Motor neuron (in vitro differentiated cells): ENCODE measurements at places on chromosomes 11 and 22.

GRCh38 chr11:74019104-74019738 is 10.3 kb upstream of the UCP3 start:
- no peak for ATAC-seq

- no peak for ATAC-seq
Observed at GRCh38 chr11:11605181-11605580, 16.6 kb downstream of the GALNT18 start.

DNA sequence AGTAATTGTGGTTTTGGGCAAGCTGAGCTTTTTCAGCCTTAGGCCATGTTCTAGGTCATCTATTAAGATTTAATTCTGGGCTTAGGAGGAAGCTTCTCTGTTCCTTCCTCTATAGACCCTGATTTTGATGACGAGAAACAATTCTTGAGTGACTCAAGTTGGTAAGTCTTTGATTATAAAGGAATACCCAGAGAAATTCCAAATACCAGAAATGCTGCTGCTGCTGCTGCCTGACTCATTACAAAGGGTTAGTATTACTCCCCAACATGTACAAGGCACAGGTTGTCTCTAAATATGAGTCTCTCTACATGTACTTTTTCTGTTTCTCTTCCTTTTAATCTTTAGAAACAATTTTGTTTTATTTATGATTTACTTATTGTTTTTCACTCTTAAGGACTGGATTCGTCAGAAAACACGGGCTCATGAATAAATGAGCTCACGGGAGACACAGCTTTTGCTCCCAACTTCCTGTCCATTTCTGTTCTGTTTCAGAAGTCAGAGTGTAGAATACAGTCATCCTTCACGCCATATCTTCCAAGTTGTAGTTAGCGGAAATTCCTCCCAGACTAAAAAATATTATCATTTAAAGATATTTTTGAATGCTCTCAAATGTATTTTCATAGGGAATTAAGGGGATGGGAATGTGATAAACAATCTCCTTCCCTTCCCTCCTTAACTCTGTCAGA is 31.8 kb upstream of the RBMXL2 start:
- no peak for ATAC-seq

GRCh38 chr11:62020661-62021060 is 53.2 kb upstream of the FTH1 start:
- ATAC-seq: no peak

DNA sequence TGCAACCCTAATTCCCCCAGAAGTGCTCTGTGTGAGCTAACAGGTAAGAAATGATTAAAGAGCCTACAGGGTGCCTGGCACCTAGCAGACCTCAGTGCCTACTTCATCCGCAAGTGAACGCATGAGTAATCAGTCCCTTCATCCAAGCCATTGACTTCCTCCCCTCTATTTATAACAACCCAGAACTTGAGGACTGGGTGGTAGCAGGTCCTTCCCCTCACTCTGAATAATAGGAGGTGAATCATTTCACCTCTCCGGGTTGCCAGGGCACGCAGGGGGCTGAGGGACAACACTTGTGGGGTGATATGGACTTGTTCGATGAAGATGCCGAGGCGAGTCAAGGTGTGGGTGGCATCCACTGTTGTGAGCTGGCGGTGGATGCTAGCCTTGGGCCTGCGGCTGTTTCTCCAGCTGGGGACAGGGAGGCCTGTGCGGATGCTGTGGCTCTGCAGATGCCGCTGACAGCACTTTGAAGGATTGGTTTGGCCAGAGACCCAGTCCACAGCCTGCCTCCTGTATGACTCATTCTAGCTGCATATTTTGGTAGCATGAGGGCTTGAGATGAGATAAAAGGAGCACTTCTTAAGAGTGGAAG is 11.7 kb upstream of the SORL1-AS1 start:
- ATAC-seq: peak; percentile 81

- ATAC-seq: peak; percentile 19
Observed at GRCh38 chr11:35717043-35717442, 54.5 kb downstream of the TRIM44 start.

- ATAC-seq: no peak
Observed at GRCh38 chr11:116072133-116072532, 567.9 kb upstream of the CADM1 start.

DNA sequence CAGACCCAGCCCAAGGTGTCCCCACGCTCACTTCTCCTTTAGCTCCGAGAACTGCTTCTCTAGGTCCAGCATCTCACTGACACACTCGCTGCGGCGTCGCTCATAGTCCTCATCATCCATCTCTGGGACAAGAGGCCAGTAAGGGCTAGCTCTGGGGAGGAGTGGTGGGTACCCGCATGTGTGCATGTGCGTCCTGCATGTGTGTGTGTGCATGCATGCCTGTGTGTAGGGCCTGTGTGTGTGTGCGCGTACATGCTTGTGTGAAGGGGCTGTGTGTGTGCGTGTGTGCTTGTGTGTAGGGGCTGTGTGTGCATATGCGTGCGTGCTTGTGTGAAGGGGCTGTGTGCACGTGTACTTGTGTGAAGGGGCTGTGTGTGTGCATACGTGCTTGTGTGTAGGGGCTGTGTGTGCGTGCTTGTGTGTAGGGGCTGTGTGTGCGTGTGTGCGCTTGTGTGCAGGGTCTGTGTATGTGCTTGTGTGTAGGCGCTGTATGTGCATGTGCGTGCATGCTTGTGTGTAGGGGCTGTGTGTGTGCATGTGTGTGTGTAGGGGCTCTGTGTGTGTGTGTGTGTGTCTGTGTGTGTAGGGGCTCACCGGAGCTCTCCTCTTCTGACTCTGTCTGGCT is 3.3 kb downstream of the BRMS1 start:
- no peak for ATAC-seq

DNA sequence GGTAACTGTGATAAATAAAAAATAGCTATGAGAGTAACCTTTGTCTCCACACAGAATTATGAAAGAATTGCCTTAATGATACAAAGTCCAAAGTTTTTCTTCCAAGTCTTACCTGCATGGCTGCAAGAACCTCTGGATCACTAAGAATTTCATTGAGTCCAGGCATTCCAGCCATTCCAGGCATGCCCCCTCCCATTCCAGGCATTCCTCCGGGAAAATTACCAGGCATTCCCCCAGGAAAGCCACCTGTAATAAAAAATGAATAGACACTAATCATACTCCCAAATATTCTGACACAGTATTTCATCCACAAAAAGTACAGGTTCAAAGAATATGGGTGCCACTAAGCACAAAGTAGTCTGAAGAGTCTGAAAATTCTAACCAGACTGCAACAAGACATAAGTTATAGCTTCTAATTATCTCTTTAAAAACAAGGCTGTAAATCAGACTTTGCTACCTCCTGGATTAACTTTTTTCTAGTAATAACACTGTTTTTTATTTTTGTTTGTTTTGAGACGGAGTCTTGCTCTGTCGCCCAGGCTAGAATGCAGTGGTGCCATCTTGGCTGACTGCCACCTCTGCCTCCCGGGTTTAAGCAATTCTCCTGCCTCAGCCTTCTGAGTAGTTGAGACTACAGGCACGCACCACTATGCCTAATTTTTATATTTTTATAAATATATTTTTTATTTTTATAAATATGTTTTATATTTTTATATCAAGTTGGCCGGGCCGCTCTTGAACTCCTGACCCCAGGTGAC is 8.0 kb upstream of the SLC25A17 start:
- no peak for ATAC-seq

- peak; percentile 57 for ATAC-seq
Observed at GRCh38 chr11:43574949-43575912, 105.3 kb upstream of the HSD17B12 start.

DNA sequence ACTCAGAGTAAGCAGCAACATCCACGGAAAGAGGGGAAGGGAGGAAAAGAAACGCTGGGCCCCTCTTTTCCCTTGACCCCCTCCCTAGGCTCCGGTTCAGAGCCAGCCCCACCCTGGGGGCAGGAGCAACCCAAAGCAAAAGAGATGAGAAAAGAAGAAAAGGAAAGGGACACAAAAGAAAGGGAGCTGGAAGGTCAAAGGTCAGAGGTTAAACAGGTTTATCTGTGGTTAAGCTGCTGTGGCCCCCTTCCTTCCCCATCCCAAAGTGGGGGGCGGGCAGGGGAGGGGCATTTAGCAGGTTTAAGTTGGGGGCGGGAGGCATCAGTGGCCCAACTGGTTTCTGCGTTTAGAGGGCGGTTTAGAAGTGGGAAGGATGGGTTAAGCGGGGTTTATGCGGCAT is 35.6 kb downstream of the SLC22A12 start:
- no peak for ATAC-seq

GRCh38 chr11:85725510-85726258 is 39.7 kb upstream of the CCDC89 start:
- no peak for ATAC-seq

DNA sequence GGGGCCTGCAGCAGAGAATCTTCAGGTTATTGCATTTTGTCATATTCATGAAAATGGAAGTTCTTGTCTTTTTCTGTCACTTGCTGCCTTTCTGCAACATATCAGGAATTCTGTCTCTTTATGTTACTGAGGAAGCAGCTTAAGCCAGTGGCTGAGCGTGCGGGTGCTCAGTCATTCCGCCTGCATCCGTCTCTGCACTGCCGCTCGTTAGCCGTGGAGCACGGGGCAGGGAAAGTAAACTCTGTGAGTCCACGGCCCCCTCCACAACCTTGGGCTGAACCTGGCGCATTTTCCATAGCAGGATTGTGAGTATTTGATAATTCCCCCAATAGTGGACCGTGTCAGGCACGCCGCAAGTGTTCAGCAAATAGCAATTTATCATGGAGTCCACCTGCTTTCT is 1007.7 kb downstream of the BRD1 start:
- no peak for ATAC-seq

DNA sequence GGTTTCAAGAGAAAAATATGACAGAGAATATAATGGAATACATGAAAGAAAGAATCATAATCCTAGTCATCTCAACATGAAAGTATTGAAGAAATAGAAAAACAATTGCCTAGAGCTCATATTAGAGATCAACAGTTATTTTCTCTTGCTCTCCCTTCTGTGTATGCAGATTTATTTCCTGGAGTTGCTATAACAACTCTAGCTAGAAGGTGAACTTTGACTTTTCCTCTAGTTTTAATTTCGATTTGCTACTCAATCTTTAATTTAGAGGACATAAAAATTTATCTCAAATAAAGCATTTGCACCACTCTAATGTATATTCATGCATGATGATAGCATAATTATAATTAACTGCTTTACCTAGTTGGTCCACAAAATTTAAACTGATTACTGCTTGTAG is 84.6 kb upstream of the PICALM start:
- ATAC-seq: no peak

- ATAC-seq: peak; percentile 71
Observed at GRCh38 chr11:125257190-125257579, 92.6 kb downstream of the PKNOX2 start.

DNA sequence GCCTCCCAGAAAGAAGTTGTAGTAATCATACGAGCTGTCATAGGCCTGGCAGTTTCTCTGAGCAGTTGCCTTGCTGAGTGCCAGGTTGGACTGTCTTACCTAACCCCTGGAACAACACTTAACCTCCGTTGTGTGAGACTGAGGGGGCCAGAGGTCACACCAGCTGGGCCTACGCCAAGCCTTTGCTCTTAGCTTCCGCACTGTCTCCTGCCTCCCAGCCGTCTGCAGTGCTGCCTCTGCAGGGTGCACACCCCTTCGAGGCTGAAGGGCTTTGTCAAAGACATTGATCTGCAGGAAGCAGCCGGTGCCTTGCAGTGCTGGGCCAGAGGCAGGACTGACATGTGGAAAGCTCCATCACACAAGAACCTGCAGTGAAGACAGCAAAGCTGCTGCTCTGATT is 16.7 kb downstream of the TAB1 start:
- no peak for ATAC-seq

DNA sequence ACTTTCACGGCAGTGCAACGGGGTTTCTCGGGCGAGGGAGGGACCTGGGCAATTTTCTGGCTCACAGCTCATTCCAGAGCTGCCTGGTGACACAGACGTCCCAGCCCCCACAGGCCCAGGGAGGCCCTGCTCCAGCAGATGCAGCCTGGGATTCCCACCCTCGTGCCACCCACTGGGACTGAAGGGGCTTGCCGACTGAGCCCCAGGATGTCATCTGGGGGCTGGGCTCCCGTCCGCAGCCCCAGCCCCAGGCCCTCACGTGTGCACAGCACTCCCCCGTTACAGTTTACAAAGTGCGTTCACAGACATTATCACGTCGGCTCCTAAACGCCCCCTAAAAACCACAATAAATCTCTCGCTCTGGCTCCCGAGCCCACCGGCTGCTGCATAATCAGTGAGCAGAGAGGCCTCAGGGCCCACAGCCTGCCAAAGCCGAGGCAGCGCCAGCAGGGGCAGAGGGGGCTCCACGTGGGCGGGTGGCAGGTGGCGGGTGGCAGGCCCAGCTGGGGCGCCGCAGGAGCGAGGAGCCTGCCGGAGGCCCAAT is 76.9 kb upstream of the TCF20 start:
- ATAC-seq: peak; percentile 74

GRCh38 chr11:60900673-60901404 is 5.5 kb downstream of the PRPF19 start:
- ATAC-seq: no peak

DNA sequence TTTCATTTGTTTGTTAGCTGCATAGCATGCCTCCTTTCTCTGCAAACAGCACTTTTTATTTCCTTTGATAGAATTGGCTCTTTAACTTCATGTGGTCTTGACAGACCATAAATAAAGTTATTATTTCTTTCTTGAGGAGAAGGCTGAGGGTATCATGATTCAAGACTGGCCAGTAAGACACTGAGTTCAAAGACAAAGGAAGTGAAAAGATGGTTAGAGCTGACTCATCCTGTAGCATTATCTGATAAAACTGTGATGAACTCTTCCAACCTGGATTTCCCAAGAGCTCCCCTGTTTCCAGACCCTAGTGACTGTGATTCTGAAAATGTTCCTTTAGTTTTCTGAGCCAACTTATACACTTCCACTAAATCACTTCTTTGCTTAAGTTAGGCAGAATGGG is 179.3 kb upstream of the FAT3 start:
- peak; percentile 92 for ATAC-seq

DNA sequence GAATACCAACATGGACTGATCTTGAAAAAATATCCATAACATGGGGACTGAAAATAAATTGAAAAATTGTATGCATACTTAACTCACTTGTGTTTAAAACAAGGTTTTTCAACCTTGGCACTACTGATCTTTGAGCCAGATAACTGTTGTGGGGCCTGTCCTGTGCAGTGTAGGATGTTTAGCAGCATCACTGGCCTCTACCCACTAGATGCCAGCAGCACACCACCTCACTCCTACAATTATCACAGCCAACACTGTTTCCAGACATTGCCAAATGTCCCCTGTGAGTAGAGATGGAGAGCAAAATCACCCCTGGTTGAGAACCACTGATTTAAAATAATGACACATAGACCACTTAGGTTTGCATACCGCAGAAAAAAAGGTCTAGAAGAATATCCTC is 45.0 kb upstream of the SLC1A2 start:
- ATAC-seq: peak; percentile 61

DNA sequence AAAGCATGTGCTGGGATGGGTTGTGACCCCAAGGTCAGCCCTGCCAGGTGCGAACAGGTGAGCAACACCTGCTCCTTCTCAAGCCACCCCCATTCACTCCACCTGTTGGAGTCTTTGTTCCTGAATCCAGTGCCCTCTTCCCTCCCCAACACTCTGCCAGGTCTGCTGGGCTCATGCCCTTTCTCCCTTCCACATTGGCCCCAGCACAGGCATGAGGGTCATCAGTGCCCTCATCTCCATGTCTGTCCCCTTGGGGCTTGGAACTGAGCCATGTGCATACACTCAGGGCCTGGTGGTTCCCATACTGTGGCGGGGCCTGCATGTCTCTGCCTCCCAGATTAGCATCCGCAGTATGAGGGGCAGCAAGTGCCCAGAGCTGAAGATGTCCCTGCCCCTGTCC is 19.1 kb downstream of the RFPL2 start:
- ATAC-seq: no peak

GRCh38 chr11:7490535-7490934 is 5.2 kb downstream of the OLFML1 start:
- no peak for ATAC-seq
